ENCODE measurements at places on chromosomes 11 and 22.
A peak's percentile ranks its signal among the peaks of the same experiment; 100 is the strongest.

DNA sequence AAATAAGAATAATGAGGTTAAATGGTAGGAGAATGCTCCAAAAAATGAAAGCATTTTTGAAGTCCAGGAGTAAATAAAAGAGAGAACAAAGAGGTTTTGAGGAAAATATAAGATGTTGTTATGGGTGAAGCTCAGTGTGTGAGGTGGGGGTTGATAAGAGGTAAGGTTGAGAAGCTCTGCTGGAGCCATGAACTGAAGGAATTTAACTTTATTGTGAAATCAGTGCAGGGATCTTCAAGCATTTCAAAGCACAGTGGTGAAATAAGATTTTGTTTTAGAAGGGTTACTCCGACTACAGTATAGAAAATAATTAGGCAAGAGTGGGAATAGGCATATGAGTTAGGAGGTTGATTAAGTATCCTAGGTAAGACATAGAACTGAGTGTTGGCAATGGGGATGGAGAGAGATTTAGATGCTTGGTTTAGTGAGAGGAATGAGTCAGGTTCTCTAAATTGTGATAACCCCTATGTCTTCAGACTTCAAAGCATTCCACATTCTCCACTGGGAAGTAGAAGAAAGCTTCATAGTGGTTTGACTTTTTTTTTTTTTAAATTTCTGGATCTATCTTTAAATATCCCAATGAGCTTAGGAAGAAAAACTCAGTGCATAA, 403.2 kb downstream of the AASDHPPT start:
- H3K4me3 ChIP-seq: no peak overlapping the region
- H3K27ac ChIP-seq: no peak overlapping the region
- DNase-seq: no peak

DNA sequence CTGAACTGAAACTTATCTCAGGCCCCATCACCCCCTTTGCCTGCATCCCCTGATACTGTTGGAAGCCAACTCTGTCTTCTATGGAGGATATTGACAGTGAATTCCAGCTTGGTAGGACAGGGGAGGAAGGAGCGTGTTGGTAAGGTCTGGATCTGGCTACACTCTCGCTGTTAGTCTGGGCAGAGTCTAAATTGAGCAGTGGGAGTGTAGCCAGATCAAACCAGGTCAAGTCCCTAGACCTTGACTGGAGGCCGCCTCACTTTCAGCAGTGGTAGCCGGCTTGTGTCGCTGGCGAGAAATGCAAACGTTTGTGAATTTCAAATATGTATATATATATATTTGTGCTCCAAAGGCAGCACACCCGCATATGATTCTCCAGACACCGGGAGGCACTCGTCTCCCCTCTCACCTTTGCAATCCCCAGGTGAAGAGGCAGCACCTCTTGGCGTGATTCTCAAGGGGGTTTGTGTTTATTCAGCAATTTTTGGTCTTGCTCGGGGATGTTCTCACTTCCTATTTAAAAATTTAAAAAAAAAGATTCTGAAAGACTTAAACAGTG, 26.7 kb downstream of the DHCR7 start:
- H3K27me3 ChIP-seq: no peaks in the 10 kb centered on the region
- H3K4me1 ChIP-seq: no peaks in the 10 kb centered on the region
- H3K27ac ChIP-seq: no peak overlapping the region
- H3K4me3 ChIP-seq: no peak overlapping the region

DNA sequence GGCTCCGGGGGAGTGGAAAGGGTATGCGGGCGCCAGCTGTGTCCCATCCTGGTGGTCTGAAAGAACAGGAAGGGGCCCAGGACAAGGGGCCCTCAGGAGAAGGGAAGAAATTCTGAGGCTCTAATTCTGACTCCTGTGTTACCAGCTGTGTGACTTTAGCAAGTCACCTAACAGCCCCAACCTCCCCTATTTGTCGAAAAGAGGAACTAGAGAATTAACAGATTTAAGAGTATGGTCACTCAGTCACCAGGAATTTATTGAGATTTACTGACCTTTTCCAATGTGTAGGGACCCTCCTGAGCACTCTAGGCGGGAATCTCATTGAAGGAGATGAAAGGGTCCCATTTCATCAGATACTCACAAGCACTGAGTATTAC, 14.6 kb downstream of the RPS6KA4 start:
- H3K36me3 ChIP-seq: peaks cover 13% of the 10 kb centered on the region
- no peak for DNase-seq
- no peaks in the 10 kb centered on the region for H3K27me3 ChIP-seq

GRCh38 chr22:50498322-50498890, 9.1 kb downstream of the LMF2 start:
- H3K27ac ChIP-seq: no peak overlapping the region
- no peaks in the 10 kb centered on the region for H3K27me3 ChIP-seq
- no peaks in the 10 kb centered on the region for H3K4me1 ChIP-seq
- no peak for DNase-seq
- H3K36me3 ChIP-seq: peaks cover 11% of the 10 kb centered on the region

DNA sequence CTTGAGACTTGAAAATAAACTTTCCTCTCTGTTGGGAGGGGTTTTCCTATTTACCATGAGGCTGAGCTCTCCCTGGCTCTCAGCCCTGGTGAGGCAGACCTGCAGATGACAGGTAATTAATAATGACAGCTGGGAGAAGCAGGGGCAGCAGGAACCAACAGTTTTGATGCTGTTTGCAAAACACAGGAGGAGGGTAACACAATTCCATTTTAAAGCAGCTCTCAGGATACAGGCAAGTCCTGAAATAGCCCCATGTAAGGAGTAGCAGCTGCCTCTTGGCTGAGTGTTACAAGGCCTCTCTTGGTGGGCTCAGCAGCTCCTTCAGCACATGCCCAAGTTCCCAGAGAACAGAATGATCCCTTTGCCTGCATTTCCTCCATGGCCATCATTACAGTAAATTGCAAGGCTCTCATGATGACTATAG, 13.3 kb downstream of the PARVA start:
- no peaks in the 10 kb centered on the region for H3K36me3 ChIP-seq
- no peak for DNase-seq
- no peaks in the 10 kb centered on the region for H3K27me3 ChIP-seq
- H3K27ac ChIP-seq: peak overlapping the region; percentile 57
- H3K4me1 ChIP-seq: peaks cover 57% of the 10 kb centered on the region
- H3K4me3 ChIP-seq: no peak overlapping the region

DNA sequence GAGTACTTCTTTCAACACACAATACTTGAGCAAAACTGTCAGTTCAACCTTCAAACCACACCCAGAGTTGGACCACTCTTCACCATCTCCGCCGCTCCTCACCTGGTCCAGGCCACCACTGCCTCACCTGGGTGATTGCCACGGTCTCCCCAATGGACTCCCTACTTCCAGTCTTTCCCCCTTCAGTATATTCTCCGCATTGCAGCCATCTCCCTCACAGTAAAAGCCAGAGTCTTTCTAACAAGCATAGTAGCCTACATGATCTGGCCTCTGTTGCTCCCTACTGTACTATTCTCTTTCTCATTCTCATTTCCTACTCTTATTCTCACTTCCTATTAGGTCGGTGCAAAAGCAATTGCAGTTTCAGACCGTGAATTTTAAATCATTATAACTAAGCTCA, 28.5 kb downstream of the AASDHPPT start:
- H3K36me3 ChIP-seq: no peaks in the 10 kb centered on the region
- no peak overlapping the region for H3K27ac ChIP-seq
- no peak overlapping the region for H3K4me3 ChIP-seq
- H3K4me1 ChIP-seq: no peaks in the 10 kb centered on the region
- no peaks in the 10 kb centered on the region for H3K27me3 ChIP-seq
- no peak for DNase-seq

DNA sequence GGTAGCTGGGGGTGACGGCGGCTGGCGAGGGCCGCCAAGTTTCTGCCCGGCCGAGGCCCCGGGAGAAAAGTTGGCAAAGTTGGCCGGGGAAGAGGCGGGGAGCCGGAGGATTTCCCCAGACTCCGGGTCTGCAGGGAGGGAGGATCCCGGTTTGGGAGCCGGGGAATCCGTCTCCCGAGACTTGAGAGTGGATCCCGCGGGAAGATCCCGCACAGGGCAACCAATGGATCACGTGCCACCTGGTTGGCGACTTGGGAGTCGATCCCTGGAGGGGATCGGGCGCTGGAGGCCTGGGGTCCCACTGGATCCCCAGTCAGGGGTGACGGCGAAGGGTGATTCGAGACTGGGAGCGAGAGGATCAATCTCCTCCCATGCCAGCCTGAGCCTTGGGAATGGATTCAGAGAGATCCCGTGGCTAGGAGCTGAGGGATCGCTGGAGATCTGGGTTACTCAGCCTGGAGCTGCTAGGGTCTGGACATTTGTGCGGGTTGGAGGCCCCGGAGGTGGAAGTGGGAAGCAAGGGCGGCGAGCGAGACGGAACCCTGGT, 394 bp downstream of the KIAA1671 start:
- H3K36me3 ChIP-seq: no peaks in the 10 kb centered on the region
- DNase-seq: no peak
- H3K4me1 ChIP-seq: peaks cover 2% of the 10 kb centered on the region
- H3K27ac ChIP-seq: no peak overlapping the region

- H3K27ac ChIP-seq: peak overlapping the region; percentile 90
- peaks cover 29% of the 10 kb centered on the region for H3K4me1 ChIP-seq
- peak overlapping the region; percentile 89 for H3K4me3 ChIP-seq
Measured at GRCh38 chr22:50243685-50244419, 971 bp downstream of the TUBGCP6 start.

- H3K27ac ChIP-seq: peak overlapping the region; percentile 81
- no peaks in the 10 kb centered on the region for H3K36me3 ChIP-seq
- no peak for DNase-seq
- H3K4me3 ChIP-seq: peak overlapping the region; percentile 80
Measured at GRCh38 chr22:23913306-23913660, 19.1 kb downstream of the MIF start.

GRCh38 chr22:40422558-40423309, 52.3 kb downstream of the SGSM3 start:
- H3K27me3 ChIP-seq: no peaks in the 10 kb centered on the region
- no peak overlapping the region for H3K27ac ChIP-seq
- no peak for DNase-seq
- no peak overlapping the region for H3K4me3 ChIP-seq
- no peaks in the 10 kb centered on the region for H3K4me1 ChIP-seq
- H3K36me3 ChIP-seq: peaks cover 72% of the 10 kb centered on the region

GRCh38 chr11:64092761-64093136, 57.0 kb downstream of the FLRT1 start:
- no peak overlapping the region for H3K27ac ChIP-seq
- no peak overlapping the region for H3K4me3 ChIP-seq
- H3K4me1 ChIP-seq: no peaks in the 10 kb centered on the region
- H3K36me3 ChIP-seq: no peaks in the 10 kb centered on the region
- no peak for DNase-seq
- H3K27me3 ChIP-seq: no peaks in the 10 kb centered on the region

DNA sequence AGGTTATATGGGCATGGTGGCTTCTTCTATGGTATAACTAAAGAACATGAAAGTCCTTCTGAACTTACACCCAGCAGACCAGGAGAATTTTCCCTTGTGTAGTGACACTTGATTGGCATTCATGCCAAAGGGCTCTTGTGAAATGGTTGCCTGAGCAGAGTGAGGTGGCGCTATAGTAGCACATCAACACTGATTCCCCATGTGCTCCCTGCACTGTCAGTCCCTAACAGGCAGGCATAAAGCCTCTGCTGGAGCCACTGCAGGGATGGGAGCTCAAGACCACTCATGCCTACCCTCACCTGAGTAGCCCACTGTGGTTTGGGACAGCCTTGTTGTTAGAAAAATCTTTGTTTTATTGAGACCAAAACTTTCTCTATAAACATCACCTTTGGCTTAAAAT, 92.6 kb upstream of the LIN7C start:
- no peak for DNase-seq
- no peak overlapping the region for H3K4me3 ChIP-seq
- no peaks in the 10 kb centered on the region for H3K4me1 ChIP-seq
- H3K27ac ChIP-seq: no peak overlapping the region

GRCh38 chr11:46389450-46390330, 1.9 kb downstream of the CHRM4 start:
- H3K36me3 ChIP-seq: no peaks in the 10 kb centered on the region
- peaks cover 14% of the 10 kb centered on the region for H3K27me3 ChIP-seq
- peaks cover 15% of the 10 kb centered on the region for H3K4me1 ChIP-seq
- peak overlapping the region; percentile 62 for H3K4me3 ChIP-seq

DNA sequence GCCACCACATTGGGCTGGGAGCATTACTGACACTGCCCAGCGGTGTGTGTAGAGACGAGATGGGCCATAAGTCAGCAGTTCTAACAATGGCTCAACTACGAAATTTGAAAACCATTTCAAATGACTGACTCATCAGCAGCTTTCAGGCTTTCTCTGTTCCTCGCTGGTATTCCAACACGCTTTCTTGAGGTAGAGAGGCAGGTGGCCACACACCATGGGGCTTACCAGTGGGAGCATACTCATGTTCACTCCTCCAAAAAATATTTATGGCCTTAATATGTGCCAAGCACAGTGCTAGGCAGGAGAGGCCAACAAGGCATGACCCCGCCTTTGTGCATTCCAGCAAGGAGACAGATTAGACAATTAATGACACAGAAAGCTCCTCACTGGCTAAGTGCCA, 20.3 kb downstream of the ARFGAP2 start:
- peaks cover 2% of the 10 kb centered on the region for H3K4me1 ChIP-seq
- H3K36me3 ChIP-seq: peaks cover 3% of the 10 kb centered on the region

GRCh38 chr22:43173976-43174720, 12.8 kb downstream of the TTLL12 start:
- no peak for DNase-seq
- H3K27ac ChIP-seq: no peak overlapping the region
- no peaks in the 10 kb centered on the region for H3K4me1 ChIP-seq

DNA sequence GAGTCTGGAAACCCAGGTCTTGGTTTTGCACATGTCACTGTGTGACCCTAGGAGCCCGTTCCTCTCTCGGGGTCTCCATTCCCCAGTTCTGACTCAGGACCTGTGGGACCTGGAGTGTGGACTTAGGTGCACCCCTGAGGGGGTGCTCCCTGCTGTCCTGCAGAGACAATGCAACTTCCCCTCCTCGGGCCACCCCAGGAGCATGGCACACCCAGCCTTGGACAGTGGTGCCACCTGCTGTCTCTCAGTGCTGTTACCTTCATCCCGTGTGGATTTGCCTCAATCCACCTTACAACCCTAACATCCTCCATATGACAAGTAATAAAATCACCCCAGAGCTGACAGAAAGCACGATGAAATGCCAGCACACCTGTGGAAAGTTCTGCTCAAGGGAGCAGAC, 27.5 kb upstream of the CRYBB3 start:
- DNase-seq: no peak
- no peaks in the 10 kb centered on the region for H3K27me3 ChIP-seq
- H3K27ac ChIP-seq: no peak overlapping the region
- no peaks in the 10 kb centered on the region for H3K4me1 ChIP-seq
- H3K36me3 ChIP-seq: peaks cover 33% of the 10 kb centered on the region

DNA sequence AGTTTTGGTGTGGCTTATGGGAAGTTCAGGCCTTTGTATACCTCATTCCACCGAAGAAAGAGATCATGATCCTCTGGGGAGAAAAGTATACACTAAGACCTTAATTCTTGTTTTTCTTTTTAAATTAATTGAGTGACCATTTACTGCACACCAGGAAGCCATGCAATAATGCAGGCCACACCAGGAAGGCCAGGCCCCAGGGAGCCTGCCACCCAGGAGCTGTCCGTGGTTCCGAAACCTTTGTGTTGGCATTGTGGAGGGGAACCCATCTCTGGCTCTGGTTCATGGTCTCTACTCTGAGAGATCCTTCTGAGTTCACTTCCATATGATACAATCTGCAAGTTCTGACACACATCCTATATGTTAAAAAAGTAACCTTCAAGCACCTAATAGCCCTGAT, 291.8 kb downstream of the MIAT start:
- H3K27ac ChIP-seq: no peak overlapping the region
- no peak for DNase-seq
- no peak overlapping the region for H3K4me3 ChIP-seq

- H3K36me3 ChIP-seq: no peaks in the 10 kb centered on the region
- no peaks in the 10 kb centered on the region for H3K27me3 ChIP-seq
- no peaks in the 10 kb centered on the region for H3K4me1 ChIP-seq
- no peak overlapping the region for H3K4me3 ChIP-seq
- DNase-seq: no peak
- H3K27ac ChIP-seq: no peak overlapping the region
Measured at GRCh38 chr11:22076271-22076930, 116.5 kb upstream of the ANO5 start.
